ENCODE measurements at places on chromosomes 12 and 14.

DNA sequence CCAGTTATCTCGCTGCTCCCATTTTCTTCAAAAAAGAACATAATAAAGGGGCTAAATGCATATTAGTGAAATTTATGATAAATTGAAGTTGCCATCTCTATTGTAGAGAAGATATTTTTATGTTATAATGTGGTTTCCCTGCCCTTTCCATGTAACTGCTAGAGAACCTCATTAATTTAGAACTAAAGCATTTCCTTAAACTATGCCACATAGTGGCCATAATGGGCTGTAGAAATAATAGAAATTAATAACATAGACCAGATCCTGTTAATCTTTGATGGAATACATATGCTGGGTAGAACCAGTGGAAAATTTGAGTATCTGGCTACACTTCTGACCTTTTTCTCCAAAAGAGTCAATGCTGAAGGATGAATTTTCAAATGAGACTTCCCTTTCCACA is 376.7 kb downstream of the PDZRN4 start:
- DNase-seq = no peak

DNA sequence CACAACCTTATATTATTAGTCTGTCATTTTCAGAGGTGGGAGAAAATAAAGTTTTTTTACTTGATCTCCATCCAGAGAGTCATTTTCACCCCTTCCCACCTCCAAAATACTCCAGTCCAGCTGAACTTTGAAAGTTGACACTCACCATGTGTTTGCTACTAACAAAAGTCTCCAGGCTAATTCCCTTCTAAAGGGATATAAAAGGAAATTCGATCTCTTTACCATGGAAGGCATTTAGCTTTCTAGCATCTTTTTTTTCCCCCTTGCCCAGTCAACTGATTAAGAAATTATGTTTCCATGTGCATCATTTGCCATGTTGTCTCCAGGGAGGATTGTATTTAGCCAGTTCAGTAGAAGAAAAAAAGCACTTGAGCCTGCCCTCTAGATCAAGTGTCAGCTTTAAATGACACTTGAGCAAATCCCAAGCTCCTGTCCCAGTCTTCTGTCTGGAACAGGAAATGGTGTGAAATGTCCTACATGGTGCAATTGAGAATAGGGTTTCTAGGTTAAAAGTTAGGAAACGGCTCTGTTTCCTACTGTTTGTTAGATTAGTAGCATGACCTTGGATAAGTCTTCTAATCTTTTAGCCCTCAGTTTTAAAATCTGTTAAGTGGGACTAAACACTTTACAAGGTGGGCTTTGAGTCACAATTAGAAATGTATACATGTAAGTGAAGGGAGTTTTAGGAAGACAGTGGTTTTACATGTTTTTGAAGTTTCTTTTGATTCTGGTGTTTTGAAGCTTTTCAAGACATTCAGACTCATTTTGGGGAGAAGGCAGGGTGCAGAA is 67.2 kb downstream of the GNS start:
- DNase-seq = no peak

- no peak for DNase-seq
These were observed 101.5 kb downstream of the NAV3 start for GRCh38 chr12:77932216-77932615.

DNA sequence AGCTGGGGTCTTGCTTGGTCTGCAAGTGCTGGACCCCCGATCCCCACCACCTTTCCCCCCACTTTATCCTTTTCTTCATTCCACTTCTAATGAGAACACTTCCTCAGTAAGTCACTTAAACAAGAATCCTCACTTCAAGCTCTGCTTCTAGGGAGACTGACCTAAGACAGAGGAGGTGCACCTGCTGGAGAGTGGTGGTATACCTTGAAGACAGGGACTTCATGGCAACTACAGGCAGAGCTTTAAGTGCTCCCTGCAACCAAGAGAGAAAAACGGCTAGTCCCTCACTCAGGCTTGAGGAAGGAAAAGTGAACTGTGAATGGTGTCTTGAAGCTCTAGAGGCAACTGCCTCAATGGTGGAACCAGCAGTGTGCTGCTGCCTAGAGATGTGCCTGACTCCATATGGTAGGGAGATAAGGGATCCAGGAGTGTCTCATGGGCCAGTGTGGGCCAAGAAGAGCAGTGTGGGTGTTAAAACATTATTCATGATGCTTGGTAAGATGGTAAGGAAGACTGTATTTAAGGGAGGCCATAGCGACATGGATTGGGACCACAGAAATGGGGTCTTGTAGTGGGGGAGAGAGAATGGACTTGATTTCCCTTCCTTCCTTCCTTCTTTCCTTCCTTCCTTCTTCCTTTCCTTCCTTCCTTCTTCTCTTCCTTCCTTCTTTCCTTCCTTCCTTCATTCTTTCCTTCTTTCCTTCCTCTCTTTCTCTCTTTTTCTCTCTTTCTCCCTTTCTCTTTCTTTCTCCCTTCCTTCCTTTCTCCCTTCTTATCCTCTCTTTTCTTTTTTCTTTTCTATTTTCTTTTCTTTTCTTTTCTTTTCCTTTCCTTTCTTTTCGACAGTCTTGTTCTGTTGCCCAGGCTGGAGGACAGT is 96.2 kb upstream of the NAP1L1 start:
- DNase-seq = no peak

DNA sequence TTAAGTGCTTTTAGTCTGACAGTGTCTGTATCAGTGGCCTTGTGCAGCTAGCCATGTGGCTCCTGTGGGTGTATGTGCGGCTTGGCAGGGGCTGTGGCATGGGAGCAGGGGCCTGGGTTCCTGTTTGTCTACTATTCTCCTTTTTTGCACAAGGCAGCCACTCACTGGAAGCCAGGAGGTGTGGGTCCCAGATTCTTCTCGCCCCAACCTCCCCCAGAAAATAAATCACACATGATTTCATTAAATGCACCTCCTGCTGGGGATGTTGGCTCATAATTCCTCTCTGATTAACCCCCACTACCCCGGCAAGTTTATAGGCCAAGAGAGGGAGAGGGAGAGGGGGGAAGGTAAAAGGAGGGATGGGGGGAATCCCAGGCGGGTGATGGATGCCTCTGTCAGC is 17.6 kb downstream of the CALCOCO1 start:
- no peak for DNase-seq

Data from fibroblast of skin of back (primary cell).